ENCODE measurements at places on chromosomes 3 and 15. TPM values are rescaled to one million over a fixed set of nuclear protein-coding genes. Genes with fewer than 3 reads are reported as not detected.

The ACTR8 gene
- total RNA-seq = 40.4 TPM

The ZNF639 gene
- 35.3 TPM for total RNA-seq

- H3K27me3 ChIP-seq = no peaks in the 10 kb centered on the region
- H3K27ac ChIP-seq = no peak overlapping the region
- DNase-seq = peak; percentile 20
- H3K36me3 ChIP-seq = no peaks in the 10 kb centered on the region
Measured at GRCh38 chr3:46857485-46858341, 5.5 kb downstream of the MYL3 start.

- DNase-seq = no peak
- no peak overlapping the region for H3K27ac ChIP-seq
- no peaks in the 10 kb centered on the region for H3K27me3 ChIP-seq
- H3K36me3 ChIP-seq = no peaks in the 10 kb centered on the region
- H3K4me3 ChIP-seq = no peak overlapping the region
- H3K4me1 ChIP-seq = no peaks in the 10 kb centered on the region
Measured at GRCh38 chr15:39747326-39747725, 35.3 kb downstream of the FSIP1 start.

- H3K27me3 ChIP-seq = no peaks in the 10 kb centered on the region
- DNase-seq = peak; percentile 56
- H3K4me3 ChIP-seq = no peak overlapping the region
Measured at GRCh38 chr15:38414357-38414756, 39.6 kb upstream of the FAM98B start.

GRCh38 chr15:73978896-73979295 lies 13.2 kb downstream of the STOML1 start:
- DNase-seq = no peak
- H3K4me1 ChIP-seq = peaks cover 27% of the 10 kb centered on the region
- no peak overlapping the region for H3K27ac ChIP-seq
- H3K36me3 ChIP-seq = no peaks in the 10 kb centered on the region

DNA sequence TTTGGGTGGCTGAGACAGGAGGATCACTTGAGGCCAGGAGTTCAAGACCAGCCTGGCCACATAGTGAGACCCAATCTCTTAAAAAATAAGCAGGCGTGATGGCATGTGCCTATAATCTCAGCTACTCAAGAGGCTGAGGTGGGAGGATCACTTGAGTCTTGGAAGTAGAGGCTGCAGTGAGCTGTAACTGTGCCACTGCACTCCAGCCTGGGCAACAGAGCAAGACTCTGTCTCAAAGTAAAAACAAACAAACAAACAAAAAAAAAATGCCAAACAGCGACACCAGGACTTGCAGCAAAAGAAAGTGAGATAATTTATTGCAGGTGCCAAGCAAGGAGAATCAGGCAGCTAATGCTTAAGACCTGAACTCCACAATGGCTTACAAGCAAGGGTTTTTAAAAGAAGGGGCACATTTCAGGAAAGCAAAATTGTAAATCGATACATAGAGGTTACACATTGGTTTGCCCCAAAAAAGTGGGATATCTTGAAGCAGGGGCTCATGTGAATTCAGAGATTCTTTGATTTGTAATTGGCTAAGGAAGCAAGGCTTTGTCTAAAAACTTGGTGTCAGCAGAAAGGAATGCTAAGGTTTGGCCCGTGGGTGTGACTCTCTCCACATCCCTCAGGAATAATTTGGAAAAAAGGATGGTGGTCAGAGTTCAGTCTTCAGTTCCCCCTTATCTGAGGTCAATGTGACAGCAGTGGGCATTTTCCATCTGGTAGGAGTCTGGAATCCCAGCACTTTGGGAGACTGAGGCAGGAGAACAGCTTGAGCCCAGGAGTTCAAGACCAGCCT lies 5.2 kb upstream of the MPI start:
- no peaks in the 10 kb centered on the region for H3K27me3 ChIP-seq
- no peak for DNase-seq
- H3K4me1 ChIP-seq = peaks cover 2% of the 10 kb centered on the region
- peak overlapping the region; percentile 27 for H3K27ac ChIP-seq

- no peaks in the 10 kb centered on the region for H3K27me3 ChIP-seq
- no peak overlapping the region for H3K27ac ChIP-seq
- H3K36me3 ChIP-seq = no peaks in the 10 kb centered on the region
- H3K4me3 ChIP-seq = no peak overlapping the region
- peaks cover 75% of the 10 kb centered on the region for H3K4me1 ChIP-seq
- peak; percentile 54 for DNase-seq
Measured at GRCh38 chr3:30693470-30694120, 87.2 kb downstream of the TGFBR2 start.

- H3K27ac ChIP-seq = no peak overlapping the region
- H3K36me3 ChIP-seq = no peaks in the 10 kb centered on the region
- H3K27me3 ChIP-seq = no peaks in the 10 kb centered on the region
- H3K4me1 ChIP-seq = no peaks in the 10 kb centered on the region
- no peak overlapping the region for H3K4me3 ChIP-seq
Measured at GRCh38 chr15:95864467-95864886, 466.0 kb upstream of the NR2F2 start.

- DNase-seq = no peak
- H3K36me3 ChIP-seq = no peaks in the 10 kb centered on the region
- no peak overlapping the region for H3K27ac ChIP-seq
- no peaks in the 10 kb centered on the region for H3K27me3 ChIP-seq
- no peaks in the 10 kb centered on the region for H3K4me1 ChIP-seq
- H3K4me3 ChIP-seq = no peak overlapping the region
Measured at GRCh38 chr3:178982137-178982536, 89.5 kb downstream of the ZMAT3 start.

DNA sequence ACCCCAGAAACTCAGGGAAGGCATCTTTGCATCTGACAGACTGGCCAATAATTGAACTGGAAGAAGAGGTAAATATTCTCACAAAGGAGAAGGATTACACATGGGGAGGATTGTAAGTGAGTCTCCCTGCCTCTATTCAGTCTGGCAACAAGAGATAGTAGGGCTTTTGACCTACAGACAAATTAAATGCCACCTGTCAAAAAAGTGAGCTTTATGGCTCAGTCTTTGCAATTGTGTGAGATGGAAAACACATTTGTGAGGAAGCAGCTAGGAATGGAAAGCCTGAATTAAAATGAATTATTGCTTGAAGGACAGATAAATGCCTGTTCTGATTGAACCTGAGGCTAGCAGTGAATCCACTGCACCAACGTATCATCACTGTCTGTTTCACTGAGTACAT lies 173.3 kb upstream of the GOLIM4 start:
- H3K27ac ChIP-seq = no peak overlapping the region
- no peaks in the 10 kb centered on the region for H3K36me3 ChIP-seq
- DNase-seq = no peak
- no peaks in the 10 kb centered on the region for H3K27me3 ChIP-seq
- no peak overlapping the region for H3K4me3 ChIP-seq
- no peaks in the 10 kb centered on the region for H3K4me1 ChIP-seq

Data from heart left ventricle (tissue), 16 donors.